ENCODE measurements at places on chromosomes 1 and 21.

DNA sequence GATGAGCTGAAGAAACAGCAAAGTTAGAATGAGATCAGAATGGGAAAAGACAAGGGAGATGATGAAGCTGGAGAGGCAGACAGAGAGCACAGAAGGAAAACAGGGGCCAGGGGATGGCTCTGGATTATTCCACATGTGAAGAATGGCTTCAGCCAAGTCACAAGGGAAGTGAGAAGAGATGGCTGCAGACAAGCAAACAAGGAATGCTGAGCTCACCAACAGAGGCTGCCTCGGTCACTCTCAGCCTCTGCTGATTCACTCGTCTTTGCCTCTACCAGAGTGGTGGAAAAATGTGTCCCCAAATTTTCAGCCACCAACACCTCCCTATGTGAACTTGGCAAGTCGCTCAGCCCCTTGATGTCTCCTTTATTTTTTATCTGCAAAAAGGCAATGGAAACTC, 46.7 kb downstream of the TRABD2B start:
- no peak for DNase-seq

- no peak for DNase-seq
These were observed 353.2 kb downstream of the PLPP3 start for GRCh38 chr1:56225964-56226815.

DNA sequence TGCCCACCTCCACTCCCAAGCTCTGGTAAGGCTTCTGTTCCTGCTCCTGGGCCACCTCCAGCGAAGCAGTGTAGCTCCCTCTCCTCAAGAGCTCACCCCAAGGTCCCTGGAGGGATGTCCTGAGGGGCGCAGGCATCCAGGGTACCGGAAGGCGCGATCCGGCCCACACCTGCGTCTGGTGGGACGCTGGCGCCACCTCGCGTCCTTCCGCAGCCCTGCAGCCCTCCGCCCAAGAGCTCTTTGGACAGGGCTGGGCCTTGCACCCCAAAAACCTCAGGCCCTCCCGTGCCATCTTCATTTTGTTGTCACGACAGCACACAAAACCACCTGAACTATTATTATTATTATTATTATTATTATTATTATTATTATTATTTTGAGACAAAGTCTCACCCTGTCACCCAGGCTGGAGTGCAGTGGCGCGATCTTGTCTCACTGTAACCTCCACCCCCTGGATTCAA, 49.2 kb upstream of the PAX7 start:
- no peak for DNase-seq

DNA sequence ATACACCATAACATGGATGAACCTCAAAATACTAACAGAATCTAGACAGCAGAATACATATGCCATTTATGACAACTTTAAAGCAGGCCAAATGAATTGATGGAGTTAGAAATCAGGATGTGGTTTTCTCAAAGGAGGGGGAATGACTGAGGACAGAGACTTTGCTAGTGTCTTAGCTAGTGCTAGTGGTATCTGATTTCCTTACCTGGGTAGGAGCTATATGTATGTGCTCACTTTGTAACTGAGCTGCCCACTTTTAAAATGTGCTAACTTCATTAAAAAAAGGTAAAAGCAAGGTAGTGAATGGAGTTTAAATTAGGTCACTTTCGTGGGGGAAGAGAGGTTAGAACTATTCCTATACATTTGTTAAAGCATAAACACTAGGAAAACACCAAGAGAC, 2.6 kb downstream of the GTF2B start:
- no peak for DNase-seq

GRCh38 chr1:228081144-228081543, 1.4 kb upstream of the ARF1 start:
- DNase-seq, result no peak

DNA sequence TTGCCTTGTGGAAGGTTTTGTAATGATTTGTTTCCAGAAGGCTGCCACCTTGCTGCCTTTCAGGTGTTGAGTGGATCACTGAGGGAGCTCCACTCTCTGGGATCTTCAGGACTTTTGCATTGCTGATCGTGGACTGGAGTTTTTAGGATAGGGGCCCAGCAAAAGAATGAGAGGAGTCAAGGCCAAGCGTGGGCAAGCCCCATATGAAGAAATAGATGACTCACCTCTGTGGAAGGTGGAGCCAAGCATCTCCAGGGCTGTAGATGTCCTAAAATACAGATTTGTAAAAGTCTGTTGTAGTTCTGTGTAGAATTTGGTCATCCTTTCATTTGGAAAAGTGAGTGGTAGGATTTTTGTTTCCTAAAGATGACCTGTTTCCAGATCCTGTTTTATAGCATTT, 67.0 kb downstream of the ST3GAL3 start:
- no peak for DNase-seq

GRCh38 chr21:31788581-31788980, 56.7 kb upstream of the SCAF4 start:
- DNase-seq, result no peak

- DNase-seq, result no peak
These were observed 360.1 kb upstream of the BEND5 start for GRCh38 chr1:49136738-49137251.

DNA sequence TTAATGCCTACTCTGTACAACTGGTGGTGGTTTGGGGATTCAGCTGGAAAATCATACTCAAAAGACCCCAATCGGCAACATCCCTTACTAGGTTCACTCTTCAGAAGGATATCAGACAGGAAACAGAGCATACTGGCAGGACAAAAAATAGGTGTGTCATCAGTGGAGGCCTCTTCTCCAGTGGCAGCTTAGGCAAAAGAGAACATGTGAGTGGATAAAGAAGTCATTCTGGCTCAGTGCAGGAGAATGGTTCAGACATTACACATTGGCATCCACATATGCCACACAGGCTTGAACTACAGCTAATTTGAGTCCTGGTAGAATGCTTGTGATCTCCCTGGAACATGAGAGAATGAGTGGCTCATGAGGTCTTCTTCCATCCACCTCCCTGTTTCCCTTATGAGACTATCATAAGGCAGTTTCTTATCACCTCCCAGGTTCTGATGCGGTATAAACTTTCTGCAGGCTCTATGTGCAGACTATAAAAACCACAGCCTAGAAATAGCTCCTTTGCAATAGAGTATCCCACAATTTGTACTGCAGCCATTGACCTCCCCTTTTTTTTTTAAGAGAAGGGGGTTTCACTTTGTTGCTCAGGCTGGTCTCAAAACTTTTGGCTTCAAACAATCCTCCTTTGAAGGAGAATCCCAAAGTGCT, 24.7 kb downstream of the VAMP4 start:
- DNase-seq, result no peak

DNA sequence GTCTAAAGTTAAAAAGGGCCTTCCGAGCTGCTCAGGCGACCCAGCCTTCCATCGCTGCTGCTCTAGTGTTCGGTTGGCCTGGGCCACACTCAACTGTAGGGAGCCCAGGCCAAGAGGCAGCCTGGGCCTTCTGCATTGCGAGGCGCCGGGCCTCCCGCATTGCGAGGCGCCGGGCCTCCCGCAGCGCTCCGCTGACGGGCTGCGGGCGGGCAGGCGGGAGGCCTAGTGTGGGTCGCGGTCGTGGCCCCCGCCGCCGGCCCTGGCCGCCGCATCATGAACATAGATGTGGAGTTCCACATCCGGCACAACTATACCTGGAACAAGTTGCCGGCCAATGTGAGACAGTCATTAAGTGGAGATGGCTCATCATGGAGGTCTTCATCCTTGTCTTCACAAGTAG, 48.3 kb downstream of the PPIAL4G start:
- no peak for DNase-seq

- no peak for DNase-seq
These were observed 47.5 kb upstream of the TDRD10 start for GRCh38 chr1:154454386-154455120.

DNA sequence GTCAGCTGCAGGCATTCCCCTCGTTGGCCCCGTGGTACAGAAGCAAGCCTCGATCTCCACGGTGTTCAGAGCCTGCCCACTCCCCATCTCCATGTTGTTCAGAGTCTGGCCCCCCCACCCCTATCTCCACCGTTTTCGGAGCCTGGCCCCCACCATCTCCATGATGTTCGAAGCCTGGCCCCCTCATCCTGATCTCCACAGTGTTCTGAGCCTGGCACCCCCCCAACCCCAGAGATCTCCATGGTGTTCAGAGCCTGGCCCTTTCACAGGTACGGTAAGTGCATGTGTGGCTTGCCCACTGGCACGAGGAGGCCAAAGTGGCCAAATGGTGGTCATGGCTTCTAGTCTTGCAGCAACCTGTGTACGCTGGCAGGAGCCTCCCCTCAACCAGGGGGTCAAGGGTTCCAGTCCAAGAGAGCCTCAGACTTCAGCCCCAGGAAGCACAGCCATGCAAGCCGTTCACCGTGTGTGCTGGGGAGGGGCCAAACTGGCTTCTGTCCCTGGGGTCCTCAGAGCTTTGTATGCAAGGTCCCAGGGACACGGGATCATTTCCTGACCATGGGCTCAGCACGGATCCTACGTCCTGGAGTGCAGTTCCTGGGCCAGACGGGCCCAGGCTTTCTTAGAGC, 13.3 kb upstream of the PCBP3 start:
- no peak for DNase-seq

DNA sequence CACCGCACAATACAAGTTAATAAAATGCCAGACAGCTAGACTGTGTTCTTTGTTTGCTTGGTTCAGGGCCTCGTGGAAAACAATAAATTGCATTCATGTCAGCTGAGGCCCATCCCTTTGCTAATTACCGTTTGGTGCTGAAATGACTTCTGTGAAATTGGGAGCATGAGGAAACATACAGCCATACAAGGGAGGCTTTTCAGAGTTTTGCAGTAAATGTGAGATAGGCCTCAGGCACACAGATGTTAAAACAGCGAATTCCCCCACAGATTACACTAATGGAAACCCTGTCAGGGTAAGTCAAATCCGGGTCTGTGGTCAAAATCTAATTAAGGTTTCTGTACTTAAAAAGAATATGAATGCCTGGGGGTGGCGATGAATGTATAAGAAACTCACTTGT, 173.5 kb upstream of the LMO4 start:
- DNase-seq, result no peak

DNA sequence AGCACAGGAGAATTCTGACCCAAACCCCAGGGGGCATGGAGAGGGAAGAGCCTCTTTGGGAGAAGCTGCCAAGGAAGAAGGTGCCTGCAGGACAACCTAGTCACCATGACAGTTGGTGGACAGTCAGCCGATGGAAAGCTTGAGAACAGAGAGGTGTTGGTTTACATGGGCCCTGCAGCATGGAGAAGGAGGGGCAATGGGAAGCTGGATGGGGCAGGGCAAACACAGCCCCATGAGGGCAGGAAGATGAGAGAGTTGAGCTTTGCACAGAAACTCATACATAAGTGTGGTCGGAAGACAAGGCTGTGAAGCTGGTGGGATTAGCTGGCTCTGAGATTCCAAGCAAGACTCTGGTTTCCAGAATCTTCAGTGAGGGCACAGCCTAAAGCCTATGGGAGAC, 6.6 kb upstream of the SLC5A9 start:
- no peak for DNase-seq

DNA sequence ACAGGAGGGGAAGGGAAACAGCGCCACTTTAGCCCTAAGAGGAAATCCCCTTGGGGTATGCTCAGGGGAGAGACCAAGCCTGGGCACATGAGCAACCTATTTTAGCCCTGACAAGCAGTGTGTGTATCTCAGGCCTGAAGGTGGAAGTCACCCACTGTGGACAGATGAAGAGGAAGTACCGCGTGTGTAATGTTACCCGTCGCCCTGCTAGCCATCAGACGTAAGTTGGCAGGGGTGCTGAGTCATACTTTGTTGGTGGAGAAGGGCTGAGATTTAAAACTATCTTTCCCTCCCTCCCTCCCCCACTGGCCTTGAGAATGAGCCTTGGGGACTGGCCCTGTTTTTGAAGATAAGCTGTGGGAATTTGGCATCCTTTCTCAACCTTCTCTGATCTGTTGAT, 11.2 kb downstream of the AGO1 start:
- DNase-seq, result no peak

- DNase-seq, result no peak
These were observed 68.4 kb downstream of the DNM3 start for GRCh38 chr1:171909711-171910110.

DNA sequence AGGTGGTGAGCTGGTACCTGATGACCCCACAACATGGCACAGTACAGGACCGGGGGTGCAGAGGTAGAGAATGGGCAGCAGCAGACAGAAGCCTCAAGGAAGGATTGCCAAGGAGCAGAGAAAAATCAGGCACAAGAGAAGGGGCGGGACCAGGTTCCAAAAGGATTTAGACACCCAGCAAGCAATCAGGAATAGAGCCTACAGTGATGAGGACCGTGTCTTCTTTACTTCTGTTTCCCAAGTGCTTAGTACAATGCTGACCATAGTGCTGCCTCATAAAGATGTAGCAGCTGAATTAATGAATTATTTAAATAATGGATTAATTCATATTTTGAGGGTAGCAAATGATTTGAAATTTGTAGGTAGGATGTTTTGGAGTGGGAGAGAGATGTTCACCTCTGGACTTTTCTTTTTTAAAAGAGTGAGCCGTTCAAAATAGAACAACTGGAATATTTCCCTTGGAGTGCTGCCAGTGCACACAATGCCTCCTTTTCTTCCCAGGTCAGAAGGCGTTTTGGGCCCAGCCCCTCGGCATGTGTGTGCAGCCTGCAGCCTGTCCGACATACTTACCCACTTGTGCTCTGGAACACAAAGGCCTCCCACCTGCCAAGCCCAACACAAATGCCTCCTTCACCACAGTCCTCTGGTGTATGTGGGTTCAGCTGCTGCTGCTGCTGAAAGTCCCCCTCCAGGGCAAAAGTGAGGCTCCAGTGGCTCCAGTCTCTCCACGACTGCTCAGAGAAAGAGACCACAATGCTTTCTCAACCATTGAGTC, 19.6 kb downstream of the KANK4 start:
- no peak for DNase-seq

DNA sequence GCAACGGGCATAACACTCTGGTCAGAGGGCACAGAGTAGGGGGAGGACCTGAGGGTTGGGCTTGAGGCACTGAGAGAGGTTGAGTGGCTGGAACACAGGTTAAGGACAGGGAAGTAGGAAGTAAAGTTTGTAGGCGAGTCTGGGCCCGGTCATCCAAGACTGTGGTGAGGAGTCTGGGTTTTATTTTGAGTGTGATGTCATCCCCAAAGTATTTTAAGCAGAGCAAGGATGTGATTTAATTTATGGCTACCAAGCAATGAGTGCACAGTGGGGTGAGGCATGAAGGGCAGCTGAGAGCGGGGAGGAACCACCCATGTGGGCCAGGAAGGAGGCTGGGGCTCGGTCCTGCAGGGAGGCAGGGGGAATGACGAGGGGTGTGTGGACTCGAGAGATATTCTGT, 11.2 kb upstream of the VWA5B1 start:
- no peak for DNase-seq

GRCh38 chr1:152047413-152047729, 10.6 kb upstream of the S100A11 start:
- no peak for DNase-seq

- DNase-seq, result no peak
These were observed 28.3 kb downstream of the SLC66A1 start for GRCh38 chr1:19340387-19340937.
